NCI-H226 (cell line): ENCODE measurements at places on chromosomes 16 and 17.

DNA sequence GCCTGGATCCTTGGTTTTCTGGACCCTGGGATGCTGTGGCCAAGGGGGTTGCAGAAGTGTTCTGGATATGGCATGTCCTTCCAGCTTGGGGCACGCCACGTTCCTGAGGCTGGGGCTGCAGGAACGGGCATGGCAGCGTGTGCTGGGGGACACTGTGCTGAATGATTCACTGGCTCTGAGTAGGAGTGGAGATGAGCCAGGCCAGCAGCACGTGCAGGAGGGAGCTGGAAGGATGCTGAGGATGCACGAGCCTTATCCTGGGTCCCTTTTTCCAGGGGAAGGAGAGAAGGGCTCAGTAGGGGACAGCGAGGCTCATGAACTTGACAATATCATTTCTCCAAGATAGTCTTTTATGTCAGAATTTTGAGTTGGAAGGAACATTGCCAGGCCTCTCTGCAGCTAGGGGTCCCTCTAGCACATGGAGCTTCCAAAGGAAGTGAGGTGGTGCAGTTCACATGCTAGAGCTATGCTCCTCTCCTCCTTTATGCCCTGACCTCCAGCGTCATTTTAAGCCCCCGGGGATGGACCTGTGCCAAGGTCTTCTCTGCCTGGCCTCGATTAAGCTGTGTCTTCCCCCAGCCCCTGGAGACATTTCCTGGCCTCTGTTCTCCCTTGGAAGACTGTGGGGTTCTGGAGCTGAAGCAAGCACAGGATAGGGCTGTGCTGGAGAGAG lies 125.9 kb downstream of the OR1D5 start:
- DNase-seq: no peak

DNA sequence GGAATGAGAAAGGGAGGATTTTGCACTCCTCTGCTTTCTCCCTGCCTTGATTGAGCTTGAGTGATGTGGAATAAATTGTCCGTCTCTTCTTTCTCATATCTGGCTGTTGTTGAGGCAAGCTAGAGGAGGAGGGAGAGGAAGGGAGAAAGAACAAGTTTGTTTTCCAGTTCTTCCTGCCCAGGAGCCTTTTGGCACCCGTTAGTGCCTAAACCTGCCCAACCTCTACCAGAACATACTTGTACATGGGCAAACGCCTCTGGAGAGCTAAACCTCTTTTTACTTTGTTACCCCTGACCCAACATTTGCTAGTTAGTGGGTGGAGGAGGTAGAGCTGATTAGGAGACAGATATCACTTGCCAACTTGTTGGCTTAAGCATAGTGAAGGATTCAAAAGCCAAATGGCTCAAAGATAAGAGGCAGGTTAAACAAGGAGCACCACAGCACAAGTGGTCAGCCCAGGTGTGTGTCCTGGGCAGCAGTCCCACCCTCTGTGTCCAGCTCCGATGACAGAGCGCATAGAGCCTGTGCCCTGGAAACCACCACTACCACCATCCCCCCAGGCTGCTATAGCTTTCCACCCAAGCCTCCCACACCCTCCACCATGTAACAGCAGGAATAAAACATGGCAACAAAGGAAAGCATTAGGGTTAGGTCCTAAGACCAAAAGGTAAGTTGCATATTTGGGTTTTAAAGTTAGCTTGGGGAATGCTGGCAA lies 6.5 kb downstream of the ODF4 start:
- DNase-seq: no peak

GRCh38 chr17:76683921-76684745 lies 26.6 kb downstream of the MXRA7 start:
- no peak for DNase-seq

- no peak for DNase-seq
Measured at GRCh38 chr17:32445971-32446370, 1.7 kb downstream of the PSMD11 start.

GRCh38 chr17:44902135-44902760 lies 3.0 kb upstream of the EFTUD2 start:
- no peak for DNase-seq

DNA sequence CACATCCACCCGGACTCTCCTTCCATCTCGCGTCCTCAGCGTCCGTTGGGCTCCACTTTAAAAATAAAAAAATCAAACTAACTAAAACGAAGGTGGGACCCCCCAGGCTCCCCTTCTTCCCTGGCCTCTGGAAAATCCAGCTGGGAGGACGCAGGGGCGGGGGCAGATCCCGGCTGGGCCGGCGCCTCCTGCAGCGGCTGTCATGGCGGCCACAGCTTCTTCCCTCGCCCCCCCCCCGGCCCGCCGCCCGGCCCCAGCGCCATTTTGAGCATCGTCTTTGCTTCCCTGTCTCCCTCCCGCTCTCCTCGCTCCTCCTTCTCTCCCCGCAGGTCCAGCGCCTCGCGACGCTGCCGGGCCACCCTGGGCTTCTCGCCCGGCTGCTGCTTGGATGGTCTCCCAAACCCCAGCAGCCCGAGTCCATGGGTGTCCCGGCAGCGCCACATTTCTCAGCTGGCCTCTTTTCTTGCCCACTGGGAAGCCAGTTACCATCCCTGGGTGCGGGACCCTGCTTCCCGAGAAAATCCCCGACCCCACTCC lies 3.3 kb downstream of the HOXB2 start:
- DNase-seq: peak; percentile 53

DNA sequence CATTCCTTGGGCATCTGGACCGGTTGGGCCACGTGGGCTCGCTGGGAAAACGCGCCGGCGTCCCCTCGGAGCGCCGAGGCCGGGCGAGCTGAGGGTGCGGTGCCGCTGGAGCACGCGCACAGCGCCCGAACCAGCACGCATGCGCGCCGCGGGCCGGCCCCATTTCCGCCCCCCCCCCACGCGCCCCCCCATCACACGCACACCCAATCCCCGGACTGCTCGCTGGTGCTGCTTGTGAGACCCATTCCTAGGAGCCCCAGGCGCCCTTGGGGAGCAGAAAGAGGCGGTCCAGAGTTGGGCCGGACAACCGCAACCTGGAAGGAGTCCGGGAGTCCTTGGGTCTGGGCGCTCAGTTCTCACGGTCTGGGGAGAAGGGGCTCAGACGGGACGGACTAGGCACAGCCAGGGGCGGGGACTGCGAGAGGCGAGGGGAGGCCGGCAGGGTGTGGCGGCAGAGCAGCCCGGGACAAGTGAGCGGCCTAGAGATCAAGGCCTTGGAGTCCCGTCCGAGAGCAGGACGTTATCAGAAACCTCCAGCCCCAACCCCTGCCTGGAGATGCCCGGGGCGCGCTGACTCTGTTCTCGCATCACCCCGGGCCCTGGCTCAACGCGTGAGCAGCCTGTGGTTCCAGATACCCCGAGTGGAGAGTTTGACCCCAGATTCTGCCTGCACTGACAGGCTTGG lies 6.0 kb upstream of the CBX8 start:
- no peak for DNase-seq

GRCh38 chr16:49497466-49497865 lies 123.9 kb downstream of the C16orf78 start:
- no peak for DNase-seq

DNA sequence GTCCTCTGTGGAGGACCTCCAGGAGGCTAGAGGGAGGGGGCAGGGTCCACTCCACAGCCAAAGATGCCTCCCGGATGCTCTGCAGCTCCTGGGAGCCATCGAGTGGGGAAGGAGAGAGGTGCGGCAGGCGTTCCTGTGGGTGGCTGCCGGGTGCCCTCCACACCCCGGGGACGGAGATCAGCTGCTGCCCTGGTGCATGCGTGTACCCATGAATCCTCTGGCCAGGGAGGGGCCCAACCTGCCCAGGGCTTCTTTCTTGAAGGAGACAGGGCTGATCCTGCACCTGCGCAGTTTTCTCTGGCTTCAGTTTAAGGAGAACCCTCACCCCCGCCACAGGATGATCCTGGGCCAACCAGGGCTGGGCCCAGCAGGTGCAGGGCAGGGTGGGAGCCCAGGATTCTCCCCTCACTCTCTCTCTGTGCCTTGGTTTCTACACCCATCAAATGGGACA lies 33.5 kb upstream of the DOC2B start:
- no peak for DNase-seq

GRCh38 chr16:82633964-82634600 lies 7.3 kb downstream of the CDH13 start:
- no peak for DNase-seq

DNA sequence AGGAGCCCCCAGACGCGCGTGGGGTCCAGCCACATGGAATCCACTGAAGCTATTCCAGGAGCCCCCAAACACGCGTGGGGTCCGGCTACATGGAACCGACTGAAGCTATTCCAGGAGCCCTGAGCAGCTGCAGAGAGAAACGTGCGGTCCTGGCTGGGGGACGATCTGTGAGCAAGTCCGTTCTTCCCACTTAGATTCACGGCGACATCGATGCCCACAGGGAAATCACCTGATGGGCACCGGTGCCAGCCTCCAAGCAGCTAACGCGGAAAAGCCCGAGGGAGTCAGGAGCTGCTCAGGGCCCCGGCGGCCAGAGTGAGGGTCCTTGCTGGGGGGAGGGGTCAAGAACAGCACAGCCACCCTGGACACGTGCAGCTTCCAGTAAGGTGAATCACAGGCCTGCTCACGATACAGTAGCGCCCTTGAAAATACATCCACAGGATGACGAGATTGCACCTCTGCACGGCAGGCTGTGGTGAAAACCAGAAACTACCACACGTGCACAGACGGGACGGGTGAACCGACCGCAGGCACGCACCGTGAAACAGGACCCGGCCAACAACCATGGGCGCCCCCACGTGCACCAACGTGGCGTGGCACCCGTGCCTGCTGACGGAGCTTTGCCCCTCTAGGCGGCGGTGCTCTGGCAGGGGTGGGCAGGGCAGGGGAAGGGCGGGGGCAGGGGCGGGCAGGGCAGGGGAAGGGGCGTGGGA lies 77.7 kb upstream of the GNG13 start:
- no peak for DNase-seq

- DNase-seq: no peak
Measured at GRCh38 chr17:20089756-20090547, 80.8 kb downstream of the SPECC1 start.

DNA sequence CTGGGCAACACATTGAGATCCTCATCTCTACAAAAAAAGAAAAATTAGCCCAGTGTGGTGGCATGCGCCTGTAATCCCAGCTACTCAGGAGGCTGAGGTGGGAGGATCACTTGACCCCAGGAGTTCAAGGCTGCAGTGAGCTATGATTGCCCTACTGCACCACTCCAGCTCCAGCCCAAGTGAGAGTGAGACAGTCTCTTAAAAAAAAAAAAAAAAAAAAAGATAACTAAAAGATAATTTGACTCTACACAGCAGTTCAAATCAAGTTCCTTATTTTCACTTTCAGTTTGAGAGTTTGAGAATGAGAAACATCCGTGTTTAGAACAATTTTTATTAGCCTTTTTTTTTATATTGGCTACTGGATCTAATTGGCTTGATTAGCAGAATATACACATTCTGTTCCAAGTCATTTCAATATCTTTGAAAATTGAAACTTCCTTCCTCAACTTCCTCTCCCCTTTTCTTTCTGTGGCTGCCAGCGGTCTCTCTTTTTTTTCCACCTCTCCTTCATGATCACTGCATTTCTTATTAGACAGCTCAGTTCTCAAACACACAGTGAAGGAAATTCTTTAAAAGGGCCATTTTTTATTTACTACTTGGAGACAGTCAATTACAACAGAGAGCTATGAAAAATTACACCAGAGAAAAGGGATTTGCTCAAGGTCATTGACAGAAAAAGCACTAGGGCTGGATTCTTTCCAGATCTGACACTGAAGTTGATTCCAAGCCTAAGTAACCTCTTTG lies 4.5 kb upstream of the ACSF2 start:
- DNase-seq: no peak

DNA sequence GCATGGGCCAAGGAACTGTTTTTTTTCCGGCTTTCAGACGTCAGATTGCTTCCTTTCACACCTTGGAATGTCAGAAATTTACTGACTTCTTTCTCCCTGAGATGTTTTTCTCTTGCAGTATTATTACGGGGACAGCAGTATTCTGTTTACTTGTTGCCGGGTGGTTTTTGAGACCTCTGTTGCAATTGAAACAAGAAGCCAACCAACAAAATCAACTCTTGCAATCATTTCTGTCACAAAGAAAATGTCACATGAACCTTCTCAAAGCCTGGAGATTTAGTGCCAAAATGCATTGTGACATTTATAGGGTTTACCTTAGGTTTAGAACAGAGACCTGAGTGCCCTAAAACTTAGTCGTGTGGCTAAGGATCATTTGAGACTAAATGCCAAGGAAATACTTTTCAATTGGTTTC lies 174.3 kb downstream of the MAP2K6 start:
- no peak for DNase-seq

GRCh38 chr17:47288531-47289116 lies 35.0 kb downstream of the ITGB3 start:
- DNase-seq: no peak

DNA sequence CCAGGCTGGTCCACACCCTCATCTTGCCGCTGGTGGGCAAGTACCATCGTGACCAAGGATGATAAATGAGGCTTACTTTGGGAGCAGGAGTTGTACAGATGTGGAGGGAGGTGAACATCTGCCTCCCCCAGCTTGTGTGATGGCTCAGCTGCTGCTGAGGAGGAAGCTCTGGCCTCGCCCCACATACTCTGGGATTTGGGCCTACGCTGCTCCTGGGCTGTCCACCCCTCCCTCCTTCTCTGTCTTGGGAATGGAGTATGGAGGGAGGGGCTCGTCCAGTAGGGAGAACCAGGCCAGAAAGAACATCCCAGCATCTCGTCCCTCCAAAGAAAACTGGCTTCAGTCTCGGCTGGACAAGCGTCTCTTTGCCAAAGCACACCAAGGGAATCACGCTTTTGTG lies 134.8 kb upstream of the CDC42EP4 start:
- no peak for DNase-seq

DNA sequence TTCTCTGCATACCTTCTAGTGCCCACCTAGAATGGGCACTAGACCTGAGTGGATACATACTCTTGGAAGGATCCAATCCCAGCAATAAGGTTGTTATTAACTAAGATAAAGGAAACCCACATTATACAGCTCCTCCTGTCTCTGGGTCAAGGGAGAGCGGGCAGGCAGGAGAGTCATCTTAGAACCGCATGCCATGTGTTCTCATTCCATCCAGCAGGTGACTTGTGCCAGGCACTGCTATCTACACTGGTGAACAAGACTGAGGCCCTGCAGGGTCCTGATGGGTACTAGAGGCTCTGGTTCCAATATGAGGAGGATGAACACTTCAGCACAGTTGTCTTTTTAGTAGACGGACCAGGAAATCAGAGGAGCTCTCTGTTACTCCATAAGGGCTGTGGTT lies 5.9 kb upstream of the CD300H start:
- no peak for DNase-seq

DNA sequence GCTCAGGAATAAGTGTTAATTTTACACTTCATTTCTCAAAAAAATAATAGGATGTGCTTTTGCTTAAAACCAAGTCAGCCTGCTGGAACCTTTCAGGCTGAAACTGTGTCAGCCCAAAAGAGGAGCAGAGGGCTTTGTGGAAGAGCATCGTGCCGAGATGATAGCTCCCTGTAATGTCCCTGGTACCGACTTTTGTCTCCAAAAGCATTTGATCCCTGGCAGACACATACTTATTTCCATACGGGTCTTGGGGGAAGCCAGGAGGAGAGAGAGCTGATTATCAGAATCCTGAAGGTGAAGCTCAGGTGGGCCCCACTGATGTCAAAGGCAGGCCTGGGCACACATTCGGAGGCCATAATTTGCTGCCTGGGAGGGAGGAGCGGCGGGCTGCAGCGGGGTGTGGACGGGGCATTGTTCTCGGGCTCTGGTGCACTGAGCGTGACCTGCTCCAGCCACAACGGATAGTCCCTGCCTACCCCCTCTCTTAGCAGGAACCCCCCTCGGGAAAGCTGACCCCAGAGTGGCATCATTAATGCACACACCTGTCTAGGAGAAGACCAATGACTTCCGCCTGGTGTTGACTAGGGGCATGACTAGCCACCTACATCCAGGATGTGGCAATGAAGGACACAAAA lies 155.9 kb downstream of the C16orf78 start:
- DNase-seq: no peak
